Epithelial cell of proximal tubule (primary cell): ENCODE measurements at places on chromosomes 1 and 21. TPM values are rescaled to one million over a fixed set of nuclear protein-coding genes. Genes with fewer than 3 reads are reported as not detected.

SLC26A9 gene
- not detected in 2 replicates for total RNA-seq

EPHA10 gene
- under 0.01 and 0.17 TPM in 2 replicates for total RNA-seq

PRAMEF11 gene
- not detected in 2 replicates for total RNA-seq

DDAH1 gene
- total RNA-seq, result 45.9 and 50.9 TPM in 2 replicates

HAX1 gene
- 86.1 and 149 TPM in 2 replicates for total RNA-seq

NTMT2 gene
- total RNA-seq, result not detected in 2 replicates

PGLYRP3 gene
- not detected in 2 replicates for total RNA-seq

BRDT gene
- total RNA-seq, result not detected in 2 replicates

NIBAN1 gene
- 26.2 and 32.9 TPM in 2 replicates for total RNA-seq

PTGFR gene
- 0.14 and 1.3 TPM in 2 replicates for total RNA-seq

TMEM125 gene
- total RNA-seq, result 4.9 and 7.0 TPM in 2 replicates

S100A9 gene
- total RNA-seq, result 18.9 and 88.6 TPM in 2 replicates

CYP4A11 gene
- not detected in 2 replicates for total RNA-seq

ACTA1 gene
- 0.14 TPM in 1 of 2 replicates, not detected in the other for total RNA-seq

SRSF11 gene
- 71.7 and 73.2 TPM in 2 replicates for total RNA-seq

BRINP2 gene
- 0.14 TPM in 1 of 2 replicates, not detected in the other for total RNA-seq

CYP4A22 gene
- not detected in 2 replicates for total RNA-seq

CALML6 gene
- total RNA-seq, result not detected in 2 replicates

APOBEC4 gene
- not detected in 2 replicates for total RNA-seq

WNT9A gene
- total RNA-seq, result 2.1 and 2.7 TPM in 2 replicates

C1orf94 gene
- total RNA-seq, result not detected in 2 replicates

RIIAD1 gene
- total RNA-seq, result not detected in 2 replicates

MYOM3 gene
- total RNA-seq, result 1.7 and 2.2 TPM in 2 replicates

FCAMR gene
- 0.29 TPM in 1 of 2 replicates, not detected in the other for total RNA-seq
